T-cell (primary cell): ENCODE measurements at places on chromosomes 5 and 9.

- no peak for DNase-seq
These were observed 33.4 kb upstream of the TRIO start for GRCh38 chr5:14109771-14110170.

- no peak for DNase-seq
These were observed 249.8 kb upstream of the ZNF608 start for GRCh38 chr5:124996023-124996763.

DNA sequence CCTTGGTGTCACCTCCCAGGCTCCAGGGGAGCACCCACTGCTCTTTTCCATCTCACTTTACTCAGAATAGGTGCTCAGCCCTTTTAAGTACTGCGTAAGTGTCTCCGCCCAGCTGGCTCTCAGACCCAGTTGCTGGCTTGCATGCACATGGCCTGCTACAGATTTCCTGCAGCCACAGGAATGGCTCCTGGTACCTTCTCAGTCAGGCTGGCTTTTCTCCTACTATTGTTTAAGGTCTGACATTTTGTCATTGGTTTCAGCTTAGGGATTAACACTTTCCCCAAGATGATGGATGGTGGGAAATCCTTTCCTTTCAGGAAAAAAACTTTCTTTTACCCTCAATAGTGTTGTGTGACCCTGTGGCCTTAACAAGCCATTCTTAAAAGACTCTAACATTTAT lies 1652.3 kb upstream of the WWC1 start:
- DNase-seq, result no peak

DNA sequence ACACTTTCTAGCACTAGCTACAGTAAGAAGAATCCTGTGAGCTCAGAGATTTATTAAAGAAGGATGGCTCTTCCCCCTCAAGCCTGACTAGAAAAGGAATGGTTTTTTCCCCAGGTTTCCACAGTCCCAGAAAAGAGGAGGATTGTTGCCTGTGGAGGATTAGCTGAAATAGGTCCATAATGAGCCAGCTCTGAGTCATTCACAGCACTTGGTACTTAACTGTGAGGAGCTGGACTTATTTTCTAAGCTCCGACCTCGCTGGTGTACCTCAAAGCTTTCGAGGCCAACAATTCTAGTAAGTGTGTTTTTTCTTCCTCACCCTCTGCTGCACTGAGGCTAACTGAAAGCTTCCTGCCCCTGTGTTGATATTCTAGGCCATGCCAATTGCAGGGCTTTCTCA lies 222.5 kb upstream of the IL12B start:
- no peak for DNase-seq

GRCh38 chr9:89648247-89649000 lies 43.6 kb downstream of the GADD45G start:
- no peak for DNase-seq

- no peak for DNase-seq
These were observed 168.0 kb downstream of the PRDM9 start for GRCh38 chr5:23675456-23675855.

DNA sequence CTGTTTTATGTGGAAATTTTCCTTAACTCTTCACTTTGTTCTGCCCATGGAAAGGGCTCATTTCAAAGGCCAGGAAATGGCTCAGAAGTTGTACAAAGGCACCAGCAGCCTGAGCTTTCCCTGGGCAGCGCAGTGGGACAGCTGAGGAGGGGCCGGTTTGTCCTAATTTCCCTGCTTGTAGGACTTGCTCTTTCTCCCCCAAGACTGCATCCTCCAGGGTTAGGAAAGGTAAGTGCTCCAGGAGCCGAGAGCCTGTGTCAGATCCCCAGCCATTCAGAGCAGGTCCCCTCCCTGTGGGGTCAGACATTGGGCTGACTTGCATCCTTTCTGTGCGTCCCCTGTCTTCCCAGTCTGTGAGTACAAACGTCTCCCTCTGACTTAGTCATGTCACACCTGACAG lies 43.5 kb downstream of the AGXT2 start:
- no peak for DNase-seq

- no peak for DNase-seq
These were observed 2212.2 kb upstream of the ACO1 start for GRCh38 chr9:30172206-30172605.

DNA sequence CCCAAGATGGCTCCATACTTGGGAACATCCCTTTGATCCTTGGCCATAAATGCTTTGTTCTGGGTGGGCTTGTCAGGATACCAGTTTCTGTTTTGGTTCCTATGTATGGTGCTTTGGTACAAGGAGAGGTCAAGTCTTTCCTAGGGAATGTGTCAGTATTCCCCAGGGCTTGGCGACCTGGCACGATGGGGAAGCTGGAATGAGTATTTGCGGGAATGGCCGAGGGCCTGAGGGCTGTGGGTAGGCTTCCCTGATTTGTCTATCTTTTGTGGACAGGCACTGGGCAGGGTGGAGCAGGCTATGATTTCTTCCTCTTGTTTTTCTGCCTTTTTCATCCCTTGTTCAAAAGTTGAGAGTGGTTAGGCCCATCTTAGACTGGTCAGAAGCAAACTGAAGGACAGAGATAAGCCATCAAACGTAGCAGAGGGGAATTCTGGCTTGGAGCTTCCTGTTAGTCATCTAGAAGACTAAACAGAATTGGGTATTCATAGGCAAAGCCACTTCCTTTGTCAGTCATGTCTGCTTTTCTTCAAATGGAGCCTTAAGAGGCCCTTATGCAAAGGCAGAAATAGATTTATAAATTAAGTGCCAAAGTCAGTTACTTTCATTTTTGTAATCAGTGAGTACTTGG lies 13.7 kb downstream of the DOCK2 start:
- no peak for DNase-seq

- DNase-seq, result no peak
These were observed 62.7 kb upstream of the ANGPTL2 start for GRCh38 chr9:127185181-127185580.

DNA sequence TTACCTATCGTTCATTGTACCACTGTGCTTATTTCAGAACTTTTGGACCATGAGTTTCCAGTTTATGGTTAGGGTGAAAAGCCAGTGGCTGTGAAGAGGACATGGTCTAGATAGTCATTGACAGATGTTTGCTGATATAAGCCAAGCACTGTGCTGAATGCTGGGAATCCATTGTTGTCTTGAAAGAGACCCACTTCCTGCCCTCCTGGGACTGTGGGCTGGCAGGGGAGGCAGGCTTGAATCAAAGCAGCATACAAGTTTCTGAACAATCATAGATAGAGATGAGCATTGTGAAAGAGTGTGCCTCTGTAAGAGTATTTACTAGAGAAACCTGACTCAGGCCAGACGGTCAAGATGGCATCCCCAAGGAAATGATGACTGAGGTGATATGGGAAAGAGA lies 73.4 kb downstream of the NMUR2 start:
- DNase-seq, result no peak

GRCh38 chr5:2385818-2386217 lies 365.7 kb downstream of the IRX2 start:
- no peak for DNase-seq

DNA sequence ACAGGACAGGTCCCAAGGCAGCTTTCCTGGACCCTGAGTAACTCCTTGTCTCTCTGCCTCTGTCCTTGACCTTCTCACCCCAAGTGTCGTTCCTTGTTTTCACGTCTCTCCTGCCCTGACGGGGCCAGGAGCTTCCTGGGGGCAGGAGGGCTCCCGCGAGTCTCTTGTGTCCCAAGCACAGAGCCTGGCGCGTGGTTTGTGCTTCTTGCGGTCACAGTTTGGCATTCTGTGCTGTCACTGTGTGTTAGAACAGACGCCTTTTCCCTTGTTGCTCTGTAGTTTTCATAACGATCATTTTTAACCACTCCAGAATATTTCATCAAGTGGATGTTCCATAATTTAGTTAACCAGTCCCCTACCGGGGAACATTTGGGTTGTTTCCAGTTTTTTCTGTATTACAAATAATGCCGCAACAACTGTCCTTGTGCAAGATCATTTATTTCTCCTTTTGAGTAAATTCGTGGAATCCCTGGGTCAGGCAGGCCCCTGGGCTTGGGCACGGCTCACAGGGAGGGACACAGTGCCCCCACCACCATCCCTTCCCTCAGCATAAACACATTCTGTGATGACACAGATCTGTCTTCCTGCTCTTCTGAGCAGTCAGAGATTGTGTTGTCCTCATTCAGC lies 71.9 kb downstream of the TSPAN17 start:
- DNase-seq, result no peak

DNA sequence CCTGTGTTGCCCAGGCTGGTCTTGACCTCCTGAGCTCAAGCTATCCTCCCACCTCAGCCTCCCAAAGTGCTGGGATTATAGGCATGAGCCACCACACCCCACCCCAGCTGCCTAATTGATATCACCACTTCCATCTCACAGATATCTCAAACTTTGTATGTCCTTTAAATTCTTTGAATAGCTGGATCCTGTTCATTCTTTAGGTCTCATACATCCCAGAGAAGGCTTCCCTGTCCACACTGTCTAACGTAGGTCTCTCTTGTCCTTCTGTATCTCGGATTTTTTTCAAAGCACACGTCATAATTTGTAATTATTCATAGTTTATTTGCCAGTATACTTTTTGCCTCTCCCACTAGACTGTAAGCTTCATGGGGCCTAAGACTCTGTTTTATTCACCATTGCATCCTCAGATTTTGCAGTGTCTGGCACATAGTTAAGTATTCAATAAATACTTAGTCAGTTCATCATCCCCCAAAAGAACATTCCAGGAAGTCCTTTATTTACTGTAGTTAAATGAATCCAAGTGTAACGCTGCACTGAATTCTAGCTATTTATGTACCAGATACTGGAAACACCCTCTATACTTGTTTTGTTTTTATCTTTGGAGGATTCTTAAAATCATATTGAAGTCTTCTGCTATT lies 10.5 kb downstream of the ARSK start:
- DNase-seq, result no peak

DNA sequence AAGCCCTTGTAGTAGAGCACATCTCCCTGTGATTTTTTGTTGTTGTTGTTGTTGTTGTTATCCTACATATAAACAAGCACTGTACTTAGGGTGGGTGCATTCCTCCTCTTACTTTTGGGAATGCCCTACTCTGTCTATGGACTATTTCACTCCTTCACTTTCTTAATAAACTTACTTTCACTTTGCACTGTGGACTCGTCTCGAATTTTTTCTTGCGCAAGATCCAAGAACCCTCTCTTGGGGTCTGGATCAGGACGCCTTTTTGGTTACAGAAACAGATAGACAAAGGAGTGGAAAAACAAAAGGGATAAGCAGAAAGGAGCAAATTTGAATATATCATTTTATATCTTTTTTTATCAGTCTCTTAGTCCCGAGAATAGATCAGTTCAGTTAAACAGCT lies 14.4 kb upstream of the PAIP1 start:
- no peak for DNase-seq

- DNase-seq, result no peak
These were observed 1.4 kb upstream of the SPTAN1 start for GRCh38 chr9:128550770-128551656.

DNA sequence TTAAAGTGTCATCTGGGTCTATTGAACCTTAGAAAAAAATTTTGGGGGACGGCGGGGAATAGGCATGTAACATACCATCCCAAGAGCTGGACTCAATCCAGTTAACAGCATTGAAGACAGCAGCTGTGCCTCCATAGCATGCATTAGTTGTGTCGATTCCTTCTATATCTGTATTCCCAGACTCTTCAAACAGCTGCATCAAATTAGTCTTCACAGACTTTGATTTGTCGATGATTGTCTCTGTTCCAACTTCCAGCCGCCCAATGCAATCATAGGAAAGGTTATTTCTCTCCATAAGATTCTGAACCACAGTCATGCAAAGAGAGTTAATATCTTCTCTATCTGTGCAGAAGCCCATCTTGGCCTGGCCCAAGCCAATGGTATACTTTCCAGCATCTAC lies 14.8 kb downstream of the HMGCS1 start:
- DNase-seq, result no peak

DNA sequence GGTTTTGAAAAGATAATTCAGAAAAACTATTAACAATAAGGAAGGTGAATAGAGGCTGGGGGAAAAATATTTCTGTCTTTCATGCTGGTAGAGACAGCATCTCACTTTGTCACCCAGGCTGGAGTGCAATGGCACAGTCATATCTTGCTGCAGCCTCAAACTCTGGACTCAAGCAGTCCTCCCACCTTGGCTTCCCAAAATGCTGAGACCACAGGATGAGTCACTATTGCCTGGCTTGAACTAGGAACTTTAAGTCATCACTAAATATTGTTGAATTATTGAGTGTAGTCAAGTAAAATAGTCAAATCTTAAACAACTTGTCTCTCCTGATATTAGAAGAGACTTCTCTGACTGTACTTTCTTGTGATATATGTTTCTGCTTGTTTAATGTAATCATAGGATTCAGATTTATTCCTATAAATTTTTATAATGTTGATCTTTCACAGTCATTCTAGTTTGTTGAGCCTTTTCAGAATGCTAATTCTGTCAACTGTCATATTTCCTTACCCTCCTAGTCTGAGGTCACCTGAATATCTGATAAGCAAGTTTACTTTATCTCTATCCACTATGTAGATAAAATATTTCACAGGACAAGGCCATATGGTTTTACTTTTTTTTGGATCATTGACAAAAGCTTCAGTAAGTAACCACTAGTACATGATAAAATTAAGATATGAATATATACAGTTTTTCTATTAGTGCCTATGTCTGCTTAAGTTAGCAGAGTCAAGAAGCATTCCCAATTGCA lies 1696.5 kb downstream of the MAT2B start:
- DNase-seq, result no peak

GRCh38 chr9:100637787-100638186 lies 59.9 kb downstream of the CAVIN4 start:
- no peak for DNase-seq
